ENCODE measurements at places on chromosomes 4 and X.

- no peak for DNase-seq
Observed at GRCh38 chr4:17646693-17647092, 32.3 kb downstream of the MED28 start.

- peak; percentile 72 for DNase-seq
Observed at GRCh38 chr4:54439831-54440243, 210.7 kb downstream of the PDGFRA start.

DNA sequence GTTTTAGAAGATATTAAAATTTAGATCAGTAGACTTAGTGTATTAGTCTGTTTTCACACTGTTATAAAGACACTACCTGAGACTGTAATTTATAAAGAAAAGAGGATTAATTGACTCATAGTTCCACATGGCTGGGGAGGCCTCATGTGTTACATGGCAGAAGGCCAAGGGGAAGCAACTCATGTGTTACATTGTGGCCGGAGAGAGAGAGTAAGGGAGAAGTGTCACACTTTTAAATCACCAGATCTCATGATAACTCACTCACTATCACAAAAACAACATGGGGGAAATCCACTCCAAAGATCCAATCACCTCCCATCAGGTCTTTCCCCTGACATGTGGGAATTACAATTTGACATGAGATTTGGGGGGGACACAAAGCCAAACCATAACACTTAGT, 1159.7 kb upstream of the PCDH7 start:
- no peak for DNase-seq

DNA sequence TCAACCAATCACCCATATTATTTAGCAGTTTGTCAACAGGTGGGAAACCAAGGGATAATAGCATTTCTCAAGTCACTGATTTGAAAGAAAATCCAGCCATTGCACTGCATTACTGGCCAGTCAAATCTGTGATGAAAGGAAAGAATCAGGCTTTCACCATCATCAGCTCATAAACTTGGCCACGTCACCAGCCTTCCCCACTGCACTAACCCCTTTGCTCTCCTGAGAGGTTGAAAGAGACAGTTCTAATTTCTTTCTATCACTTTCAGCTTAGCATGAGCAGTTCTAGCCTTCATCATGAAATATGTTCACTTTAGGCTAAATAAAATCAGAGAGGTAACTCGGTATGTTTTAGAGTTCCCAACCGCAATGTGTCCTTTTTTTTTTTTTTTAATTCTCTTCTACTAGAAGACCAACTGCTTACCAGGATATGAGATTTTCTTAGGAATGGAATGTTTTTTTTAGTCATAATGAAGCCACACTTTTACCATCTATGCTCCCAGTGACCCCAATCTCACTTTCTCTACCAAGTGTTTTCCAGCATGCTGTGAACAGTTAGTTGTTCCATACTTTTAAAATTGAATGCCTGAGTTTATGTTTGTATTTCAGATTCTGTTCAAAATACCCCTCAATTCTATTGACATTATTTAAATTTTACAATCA, 55.7 kb upstream of the SLC7A11 start:
- DNase-seq: no peak

DNA sequence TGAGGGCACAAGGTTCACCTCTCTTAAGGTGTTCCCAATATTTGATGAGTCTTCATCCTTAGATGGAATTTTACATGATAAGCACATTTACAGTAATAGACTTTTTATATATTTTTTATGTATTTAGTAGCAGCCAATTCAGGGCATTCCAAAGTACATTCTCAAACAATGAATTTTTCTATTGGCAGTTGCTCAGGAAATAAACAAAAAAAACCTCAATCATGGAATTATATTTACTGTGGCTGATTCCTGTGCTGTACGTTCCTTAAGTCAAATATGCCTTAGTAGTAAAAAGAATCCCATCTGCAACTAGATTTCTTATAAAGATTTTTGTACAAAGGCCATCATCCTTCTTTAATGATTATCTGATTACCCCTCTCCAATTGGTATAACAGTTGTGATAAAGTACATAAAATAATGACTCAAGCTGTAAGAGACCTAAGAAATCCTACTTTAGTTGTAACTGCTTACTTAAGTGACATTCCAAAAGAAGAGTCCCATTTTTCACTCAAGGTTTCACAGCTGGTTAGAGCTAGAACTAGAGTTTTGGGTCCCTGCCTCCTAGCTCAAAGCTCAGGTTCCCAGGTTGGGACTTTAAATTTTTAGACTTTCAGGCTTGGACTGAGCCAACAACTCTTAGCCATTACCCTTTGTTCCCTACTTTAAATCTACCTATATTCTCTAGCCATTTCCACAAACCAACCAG, 152.7 kb downstream of the FHIP1A start:
- DNase-seq: no peak

DNA sequence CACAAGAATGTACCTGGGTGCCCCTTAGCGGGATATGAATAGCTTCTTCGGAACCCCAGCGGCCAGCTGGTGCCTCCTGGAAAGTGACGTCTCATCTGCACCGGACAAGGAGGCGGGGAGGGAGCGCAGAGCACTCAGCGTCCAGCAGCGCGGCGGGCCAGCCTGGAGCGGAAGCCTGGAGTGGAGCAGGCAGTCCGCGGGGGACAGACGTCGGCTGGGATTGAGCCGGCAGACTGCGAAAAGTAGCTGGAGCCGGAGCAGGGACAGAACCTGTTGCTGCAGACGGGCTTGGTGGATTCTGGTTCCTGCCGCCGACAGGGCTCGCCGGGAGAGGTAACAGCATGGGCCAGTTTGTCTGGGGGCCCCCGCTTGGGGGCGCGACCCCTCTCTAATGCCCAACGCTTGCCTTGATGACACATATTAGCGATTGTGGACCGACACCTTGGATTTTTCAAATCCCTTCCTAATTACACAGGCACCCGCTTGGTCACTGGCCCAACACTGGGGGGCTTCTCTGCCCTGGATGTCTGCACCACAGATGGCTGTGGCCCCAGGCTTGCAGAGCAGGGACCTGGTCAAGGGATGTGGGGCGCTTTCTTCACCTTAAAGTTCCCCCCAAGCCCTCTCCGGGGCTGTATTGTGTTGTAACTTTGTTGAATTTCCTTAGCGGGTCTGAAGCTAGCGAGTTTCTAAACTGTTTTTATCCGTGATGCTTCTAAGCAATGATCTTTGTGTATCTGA, at the start of gene NPFFR2:
NPFFR2 (plus strand) TSS at position 133 of the 741 bp plus-strand sequence. CDS start 96,592 bp downstream, outside the sequence.
- DNase-seq: no peak
